Activated CD8-positive, alpha-beta memory T cell treated with anti-CD3 and anti-CD28 coated beads for 1 hour (primary cell): ENCODE measurements at places on chromosomes 3 and 15.
A peak's percentile ranks its signal among the peaks of the same experiment; 100 is the strongest.

DNA sequence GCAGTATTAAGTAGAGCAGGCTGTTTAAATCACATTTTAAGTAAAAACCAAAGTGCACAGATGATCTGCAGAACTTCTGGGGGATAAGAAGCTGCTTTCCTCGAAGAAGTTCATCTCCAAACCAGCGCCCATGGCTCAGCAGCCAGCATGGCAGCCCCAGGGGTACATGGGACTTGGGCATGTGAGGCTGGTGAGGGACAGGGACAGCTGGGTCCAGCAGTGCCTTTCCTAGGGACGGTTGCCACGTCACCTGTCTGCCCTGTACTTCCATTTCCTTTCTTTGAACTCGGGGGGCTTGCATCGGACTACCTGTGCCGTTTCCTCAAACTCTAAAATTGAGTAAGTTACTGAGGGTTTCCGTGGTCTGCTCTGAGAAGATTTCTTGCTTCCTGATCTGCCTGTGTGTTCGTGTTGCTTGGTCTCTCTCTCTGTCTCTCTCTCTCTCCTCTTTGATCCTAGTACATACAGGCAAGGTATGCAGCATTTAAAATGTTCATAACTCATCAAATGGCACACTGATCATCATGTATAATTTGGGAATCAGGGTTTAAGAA lies 67.6 kb downstream of the IGF1R start:
- no peak for DNase-seq

- DNase-seq: no peak
These were observed 308.4 kb downstream of the PDCD6IP start for GRCh38 chr3:34106879-34107278.

- no peak for DNase-seq
These were observed 41.4 kb downstream of the CLEC3B start for GRCh38 chr3:45067486-45067885.

DNA sequence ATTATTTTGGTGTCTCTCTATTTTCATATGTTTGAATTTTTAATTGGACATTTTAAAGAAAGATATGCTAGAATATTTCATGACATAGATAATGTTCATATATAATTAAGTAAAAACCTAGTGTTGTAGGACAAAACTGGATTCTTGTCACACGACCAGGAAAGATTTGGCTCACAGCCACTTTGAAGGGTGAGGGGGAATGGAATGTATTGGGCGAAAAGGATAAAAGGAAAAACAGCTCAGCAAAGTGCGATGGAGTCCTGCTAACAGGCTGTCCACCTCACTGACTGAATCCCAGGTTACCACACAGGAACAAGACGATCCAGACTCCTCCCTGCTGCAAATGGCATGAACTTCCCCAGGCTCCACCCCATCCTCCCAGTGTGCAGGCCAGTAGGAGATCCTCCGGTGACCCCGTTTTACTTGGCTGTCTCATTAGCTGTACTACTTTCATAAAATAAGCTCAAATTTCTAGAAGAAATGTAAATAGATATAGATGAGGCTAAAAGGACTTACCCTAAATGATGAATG lies 186.2 kb downstream of the CD47 start:
- DNase-seq: no peak

DNA sequence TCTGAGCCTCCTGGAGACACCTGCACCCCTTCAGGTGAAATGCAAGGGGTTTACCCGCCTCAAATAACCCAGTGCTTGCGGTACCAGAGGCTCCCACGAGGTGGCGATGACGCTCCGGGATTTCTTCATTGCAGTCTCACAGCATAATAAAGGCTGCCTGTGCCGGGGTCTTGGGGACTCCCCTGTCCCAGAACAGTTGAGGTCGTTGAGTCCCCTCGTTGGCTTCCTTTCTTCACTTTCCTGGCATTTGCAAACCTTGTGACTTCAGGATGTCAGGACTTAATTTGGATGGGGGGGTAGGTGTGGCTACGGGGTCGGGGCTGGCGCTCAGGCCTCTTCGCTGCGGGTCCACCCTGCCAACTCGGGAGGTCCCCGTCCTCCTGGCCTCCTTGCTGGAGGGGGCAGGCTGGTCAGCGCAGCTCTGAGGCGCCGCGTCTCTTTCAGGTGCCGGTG lies 1.3 kb downstream of the GNAT1 start:
- DNase-seq: peak; percentile 67

GRCh38 chr15:45499426-45499825 lies 23.1 kb downstream of the SLC30A4 start:
- DNase-seq: no peak

- DNase-seq: no peak
These were observed 12.1 kb upstream of the DNAJC13 start for GRCh38 chr3:132405188-132405587.

- no peak for DNase-seq
These were observed 229.6 kb downstream of the BBX start for GRCh38 chr3:107752202-107752990.

GRCh38 chr3:5212628-5213573 lies 25.4 kb downstream of the EDEM1 start:
- DNase-seq: no peak

DNA sequence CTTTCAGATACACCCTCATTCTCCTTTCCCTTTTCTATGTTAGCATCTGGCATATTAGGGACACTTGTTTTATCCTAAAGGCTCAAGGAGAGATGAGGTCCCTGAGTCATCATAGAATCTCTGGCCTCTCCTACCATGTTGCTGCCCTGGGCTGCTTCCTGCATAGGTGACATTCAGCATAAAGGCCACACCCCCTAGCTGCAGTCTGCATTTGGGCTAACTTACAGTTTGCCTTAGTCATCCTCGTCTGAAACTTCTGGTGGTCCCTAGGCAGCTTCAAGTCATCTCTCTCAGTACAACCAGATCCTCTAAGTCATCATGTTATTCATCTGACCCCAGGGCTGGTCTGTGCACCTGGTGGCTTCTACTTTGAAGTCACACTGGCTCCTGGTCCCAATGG lies 982.7 kb upstream of the NR2F2 start:
- no peak for DNase-seq

DNA sequence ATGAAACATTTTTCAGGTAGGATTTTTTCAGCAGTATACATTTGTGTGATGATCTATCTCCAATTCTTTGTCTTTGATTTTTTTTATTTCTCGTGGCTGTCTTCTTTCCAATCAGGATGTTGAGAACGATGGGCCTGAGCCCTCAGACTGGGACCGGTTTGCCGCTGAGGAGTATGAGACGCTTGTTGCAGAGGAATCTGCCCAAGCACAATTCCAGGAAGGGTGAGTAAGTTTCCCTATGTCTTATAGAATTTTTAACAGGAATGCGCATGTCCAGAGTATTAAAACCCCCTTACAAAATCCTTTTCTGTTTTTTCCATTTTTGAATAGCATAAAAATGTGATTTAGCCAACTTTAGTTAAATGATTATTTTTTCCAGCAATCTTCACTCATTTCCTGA lies 90.0 kb downstream of the MSL2 start:
- DNase-seq: no peak

DNA sequence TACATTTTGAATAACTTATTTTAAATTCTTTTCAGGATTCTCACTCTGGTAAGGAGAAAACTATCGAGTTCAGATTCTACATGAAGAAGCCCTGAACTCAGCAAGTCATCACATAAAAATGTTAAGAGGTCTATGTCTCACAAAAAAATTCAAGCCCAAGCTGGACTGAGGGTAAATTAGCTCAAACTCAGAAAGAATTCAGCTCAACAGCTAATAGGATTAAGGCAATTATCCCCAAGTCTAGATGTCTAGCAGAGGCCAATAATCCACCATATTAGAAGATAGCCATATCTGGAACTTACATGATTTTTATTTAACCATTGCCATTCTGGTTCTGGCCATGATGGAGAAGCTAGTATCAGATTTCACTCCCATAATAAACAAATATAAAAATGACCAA lies 909.7 kb downstream of the PLOD2 start:
- DNase-seq: no peak

GRCh38 chr3:18837137-18837755 lies 311.1 kb upstream of the KCNH8 start:
- no peak for DNase-seq

GRCh38 chr3:41223691-41224090 lies 24.4 kb downstream of the CTNNB1 start:
- no peak for DNase-seq

GRCh38 chr3:86744051-86744450 lies 246.9 kb downstream of the VGLL3 start:
- no peak for DNase-seq

GRCh38 chr3:195532834-195533233 lies 10.3 kb downstream of the PPP1R2 start:
- no peak for DNase-seq

DNA sequence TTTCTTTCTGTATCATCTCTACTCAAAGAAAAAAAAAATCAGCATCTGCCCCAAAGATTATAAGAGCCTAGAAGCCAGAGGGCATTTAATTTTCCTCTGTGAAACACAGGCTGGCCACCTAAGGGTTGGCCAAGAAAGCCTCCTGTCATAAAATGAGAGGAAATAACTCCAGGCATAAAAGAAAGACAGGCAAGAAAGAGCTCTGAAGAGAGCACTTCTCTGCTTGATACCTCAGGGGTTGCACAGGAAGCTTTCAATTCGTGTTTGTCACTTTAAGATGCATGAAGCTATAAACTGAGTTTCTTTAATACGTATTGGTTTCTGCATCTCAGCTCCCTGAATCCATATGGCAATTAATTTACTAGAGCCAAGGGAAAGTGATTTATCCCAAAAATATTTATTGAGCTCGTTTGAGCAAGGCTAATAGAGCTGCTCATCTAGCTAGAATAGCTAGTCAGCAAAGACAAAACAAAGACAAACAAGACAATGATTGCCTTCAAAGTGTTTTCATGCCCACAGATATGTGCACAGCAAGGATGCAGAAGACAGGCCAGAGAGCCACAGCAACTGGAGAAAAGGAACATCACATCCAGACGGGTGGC lies 35.5 kb downstream of the ATP8B4 start:
- DNase-seq: no peak

- no peak for DNase-seq
These were observed 11.2 kb downstream of the VGLL4 start for GRCh38 chr3:11632564-11632963.

DNA sequence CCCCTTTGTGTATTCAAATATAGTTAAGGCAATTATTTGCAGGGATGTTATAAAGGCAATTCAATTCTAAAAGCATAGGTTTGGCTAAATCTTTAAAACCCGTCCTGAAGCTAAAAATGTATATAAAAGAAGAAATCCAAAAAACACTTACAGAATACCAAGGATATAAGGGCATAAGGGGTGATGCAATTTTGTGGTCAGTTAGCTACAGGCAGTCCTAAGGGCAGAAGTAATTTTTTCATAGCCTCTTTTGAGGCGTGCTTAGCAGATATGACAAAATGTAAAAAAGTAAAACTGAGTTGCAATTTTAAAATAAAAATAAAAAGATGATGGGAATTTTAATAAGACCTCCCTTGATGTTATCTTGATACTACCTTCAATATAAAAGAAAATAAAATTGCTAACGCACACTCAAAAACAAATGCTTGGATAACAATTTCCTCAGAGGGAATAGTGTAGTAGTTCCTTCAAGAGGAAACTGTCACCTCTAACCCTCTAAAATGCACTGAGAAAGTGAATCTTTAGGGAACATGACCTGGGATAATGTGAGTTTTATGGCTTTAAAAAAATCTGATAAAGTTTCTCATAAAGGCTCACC lies 104.2 kb downstream of the MYH15 start:
- no peak for DNase-seq

- DNase-seq: no peak
These were observed 41.4 kb downstream of the TMEM108 start for GRCh38 chr3:133079621-133080020.

DNA sequence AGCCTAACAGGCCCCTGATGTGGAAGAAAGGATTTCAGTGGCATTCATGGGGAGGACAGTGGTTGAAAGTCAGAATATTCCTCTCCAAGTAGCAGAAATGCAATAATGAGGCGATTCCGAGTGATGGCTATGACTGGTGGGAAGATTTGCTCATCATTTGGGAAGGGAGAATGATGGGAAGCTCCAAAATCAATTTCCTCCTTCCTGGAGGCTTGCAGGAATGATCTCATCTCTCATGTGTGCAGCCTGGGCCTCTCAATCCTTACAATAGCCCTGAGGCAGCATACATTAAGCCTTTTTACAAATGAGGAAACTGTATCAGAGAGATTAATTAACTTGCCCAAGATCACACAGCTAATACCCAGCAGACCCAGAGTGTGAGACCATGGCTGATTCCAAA lies 58.7 kb downstream of the BOC start:
- DNase-seq: no peak

DNA sequence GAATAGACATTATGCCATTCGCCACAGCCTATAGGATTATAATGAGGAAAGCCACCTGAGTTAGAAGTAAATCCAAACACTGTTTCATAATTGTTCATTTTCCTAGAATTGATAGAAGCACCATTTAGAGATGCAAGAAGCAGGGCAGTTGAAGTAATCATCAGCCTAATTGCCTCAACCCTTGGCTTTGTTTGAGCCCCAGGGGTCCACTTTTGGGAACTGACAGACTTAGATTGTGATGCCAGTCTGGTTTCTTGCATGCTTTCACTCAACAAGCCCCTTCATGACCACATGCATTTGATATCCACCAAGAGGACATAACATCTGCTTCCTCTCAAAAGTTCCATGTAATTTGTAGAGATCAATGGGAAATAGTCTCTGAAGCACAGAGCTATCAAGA lies 97.2 kb upstream of the COL8A1 start:
- no peak for DNase-seq

DNA sequence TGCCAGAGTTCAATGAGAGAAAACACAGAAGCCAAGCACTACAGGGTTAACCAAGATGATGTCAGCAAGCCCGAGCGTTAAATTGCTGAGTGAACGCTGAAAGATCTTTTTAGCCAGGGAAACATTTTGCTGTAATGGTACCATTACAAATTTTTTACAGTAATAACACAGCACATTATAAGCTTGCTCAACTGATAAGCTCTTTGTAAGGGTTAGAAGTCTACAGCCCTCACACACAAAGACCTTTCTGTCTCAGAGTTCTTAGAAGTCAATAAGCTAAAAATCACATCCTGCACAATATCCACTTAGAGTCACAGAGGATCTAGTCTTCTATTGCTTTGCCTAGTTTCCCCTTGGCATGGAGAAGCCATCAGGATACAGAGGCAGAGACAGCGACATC lies 29.9 kb downstream of the CHSY1 start:
- no peak for DNase-seq

- DNase-seq: no peak
These were observed 142.4 kb upstream of the TLE3 start for GRCh38 chr15:70240082-70240481.

DNA sequence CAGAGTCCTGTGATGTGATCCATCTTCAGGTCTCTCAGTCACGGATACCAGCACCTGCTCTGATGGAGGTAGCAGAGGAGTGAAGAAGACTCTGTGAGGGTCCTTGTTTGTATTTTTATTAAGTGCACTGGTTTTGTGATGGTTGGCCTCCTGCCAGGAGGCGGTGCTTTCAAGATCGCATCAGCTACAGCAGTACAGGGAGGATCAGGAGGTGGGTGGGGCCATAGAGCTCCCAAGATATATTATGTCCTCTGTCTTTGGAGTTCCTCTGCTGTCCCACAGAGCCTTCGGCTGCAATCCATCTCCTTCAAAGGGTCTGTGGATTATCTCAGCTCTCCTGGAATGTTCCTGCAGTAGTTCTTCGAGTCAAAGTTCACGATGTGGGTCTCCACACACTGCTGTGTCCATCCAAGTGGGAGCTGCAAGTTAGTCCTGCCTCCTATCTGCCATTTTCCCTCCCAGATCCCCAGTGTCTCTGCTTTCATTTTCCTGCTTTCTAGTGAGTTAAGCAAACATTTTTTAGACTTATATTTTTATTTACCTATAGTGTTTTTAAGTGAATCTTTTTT lies 54.7 kb downstream of the TM2D3 start:
- no peak for DNase-seq

- peak; percentile 58 for DNase-seq
These were observed 9.5 kb upstream of the TRIM69 start for GRCh38 chr15:44726568-44727484.
